ENCODE measurements at places on chromosomes 1 and 21. TPM values are rescaled to one million over a fixed set of nuclear protein-coding genes. Genes with fewer than 3 reads are reported as not detected.

The TMED5 gene
- total RNA-seq, result 38.8 TPM

The PGBD5 gene
- total RNA-seq, result 2.7 TPM

The PLEKHG5 gene
- 14.3 TPM for total RNA-seq

DNA sequence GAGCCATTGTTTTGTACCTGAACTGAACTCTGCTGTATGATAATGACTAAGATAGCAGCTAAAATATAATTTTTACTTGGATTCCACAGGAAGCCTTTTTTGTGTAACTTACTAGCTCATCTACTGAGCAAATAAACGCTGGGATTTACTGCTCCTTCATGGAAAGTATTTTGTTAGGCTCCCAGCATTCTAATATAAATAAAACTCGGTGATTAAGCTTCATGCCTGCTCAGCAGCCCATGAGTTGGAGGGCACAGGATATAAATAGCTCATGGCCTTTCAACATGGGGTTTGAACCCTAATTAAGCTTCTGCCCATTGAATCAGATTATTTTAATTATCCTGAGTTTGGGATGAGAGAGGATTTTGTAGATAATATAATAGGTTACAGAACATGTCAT is 180.0 kb downstream of the PCP4 start:
- DNase-seq, result no peak

GRCh38 chr21:31781737-31782136 is 49.8 kb upstream of the SCAF4 start:
- no peak for DNase-seq

DNA sequence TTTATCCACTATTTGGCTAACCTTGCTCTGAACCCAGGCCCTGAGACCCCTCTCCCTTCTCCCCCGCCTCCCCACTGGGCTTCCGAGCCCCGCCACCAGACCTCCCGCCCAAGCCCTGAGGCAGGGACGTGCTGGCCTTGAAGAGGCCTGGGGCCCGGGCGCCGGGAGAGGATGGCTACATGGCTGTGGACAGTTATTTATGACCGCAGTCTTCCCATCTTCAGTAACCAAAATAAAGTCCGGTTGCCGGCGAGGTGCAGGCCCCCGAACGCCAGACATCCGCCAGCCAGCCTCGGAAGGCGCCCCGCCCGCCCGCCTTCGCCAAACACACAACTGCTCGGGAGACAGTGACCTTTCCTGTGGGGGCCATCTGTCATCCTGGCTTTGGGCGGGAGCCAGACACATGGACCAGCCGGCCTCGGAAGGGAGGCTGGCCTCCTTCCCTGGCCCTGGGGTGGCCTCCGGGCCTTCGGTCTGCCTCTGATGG is 69.0 kb downstream of the DHRS3 start:
- DNase-seq, result no peak

DNA sequence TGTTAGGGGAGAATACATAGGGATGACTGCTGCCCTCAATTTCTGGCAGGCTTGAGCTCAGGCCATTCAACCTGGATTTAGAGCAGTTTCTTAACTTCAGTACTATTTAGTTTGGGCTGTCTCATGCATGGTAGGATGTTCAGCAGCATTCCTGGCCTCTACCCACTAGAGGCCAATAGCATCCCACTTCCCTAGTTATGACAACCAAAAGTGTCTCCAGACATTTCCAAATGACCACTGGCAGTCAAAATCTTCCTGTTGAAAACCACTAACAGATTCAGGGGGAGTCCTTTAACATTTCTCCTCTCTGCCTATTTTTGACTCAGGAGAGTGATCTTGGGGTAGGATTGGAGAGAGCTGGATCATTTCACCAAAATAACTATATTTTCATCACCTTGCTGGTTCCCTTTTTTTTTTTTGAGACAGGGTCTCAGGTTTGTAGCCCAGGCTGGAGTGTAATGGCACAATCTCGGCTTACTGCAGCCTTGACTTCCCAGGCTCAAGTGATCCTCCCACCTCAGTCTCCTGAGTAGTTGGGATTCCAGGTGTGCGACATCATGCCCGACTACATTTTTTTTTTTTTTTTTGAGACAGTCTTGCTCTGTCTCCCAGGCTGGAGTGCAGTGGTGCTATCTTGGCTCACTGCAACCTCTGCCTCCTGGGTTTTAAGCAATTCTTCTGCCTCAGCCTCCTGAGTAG is 8.7 kb downstream of the GNAT2 start:
- no peak for DNase-seq
